SK-N-SH (cell line): ENCODE measurements at places on chromosomes 7 and 10.

DNA sequence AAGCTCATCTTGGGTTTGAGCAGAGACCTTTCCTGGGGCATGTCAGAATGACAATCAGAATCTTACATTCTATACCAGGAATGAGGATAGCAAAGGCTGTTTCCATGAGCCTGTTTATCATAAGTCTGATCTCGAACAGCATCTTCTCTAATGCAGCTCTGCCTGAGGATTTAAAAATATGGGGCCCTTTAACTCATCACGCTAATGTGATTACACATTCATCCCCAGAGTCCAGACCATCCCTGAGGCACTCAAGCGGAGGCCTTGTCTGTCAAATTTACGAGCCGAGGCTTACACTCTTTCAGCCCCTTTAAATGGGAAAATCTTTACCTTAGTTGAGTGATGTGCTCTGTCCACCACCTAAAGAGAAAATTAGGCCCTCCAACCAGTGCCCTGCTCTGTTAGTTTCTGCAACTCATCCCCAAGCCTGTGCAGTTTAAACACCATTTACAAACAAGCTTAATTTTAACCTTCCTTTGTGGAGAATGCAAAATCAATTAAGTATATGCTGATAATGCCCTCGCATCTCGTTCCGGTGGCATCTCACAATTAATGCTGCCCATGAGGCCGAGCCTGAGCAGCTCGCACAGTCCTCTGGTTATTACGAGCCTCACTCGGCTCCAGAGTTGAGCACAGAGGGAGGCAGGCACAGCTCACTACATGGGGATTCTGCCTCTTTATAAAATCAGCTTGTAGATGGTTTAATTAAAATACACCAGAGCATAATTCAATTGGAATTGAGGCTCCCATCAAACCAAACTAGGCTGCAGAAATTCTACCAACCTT is 16.0 kb downstream of the CHST15 start:
- peak; percentile 75 for DNase-seq

GRCh38 chr10:110442746-110443145 is 55.0 kb upstream of the DUSP5 start:
- no peak for DNase-seq

DNA sequence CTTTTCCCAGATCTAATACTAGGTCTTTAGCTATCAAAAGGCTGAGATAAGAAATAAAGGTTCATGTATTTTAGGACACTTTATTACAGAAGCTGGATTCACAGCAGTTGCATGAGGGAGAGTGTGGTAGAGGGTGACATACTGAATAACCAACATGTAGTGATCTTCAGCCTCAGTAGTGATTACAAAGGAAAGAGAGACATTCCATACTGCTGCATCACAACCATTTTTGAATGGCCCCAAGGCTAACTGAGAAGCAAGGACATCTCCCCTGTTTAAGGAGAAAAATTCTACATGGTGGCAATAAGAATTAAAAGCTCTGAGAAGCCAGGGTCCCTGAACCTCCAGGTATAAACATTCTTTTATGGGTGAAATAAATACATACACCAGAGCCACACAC is 35.3 kb downstream of the COG5 start:
- no peak for DNase-seq

- peak; percentile 76 for DNase-seq
Observed at GRCh38 chr10:88243836-88244730, 339.0 kb downstream of the RNLS start.

GRCh38 chr7:988426-988911 is 5.5 kb downstream of the CYP2W1 start:
- no peak for DNase-seq

DNA sequence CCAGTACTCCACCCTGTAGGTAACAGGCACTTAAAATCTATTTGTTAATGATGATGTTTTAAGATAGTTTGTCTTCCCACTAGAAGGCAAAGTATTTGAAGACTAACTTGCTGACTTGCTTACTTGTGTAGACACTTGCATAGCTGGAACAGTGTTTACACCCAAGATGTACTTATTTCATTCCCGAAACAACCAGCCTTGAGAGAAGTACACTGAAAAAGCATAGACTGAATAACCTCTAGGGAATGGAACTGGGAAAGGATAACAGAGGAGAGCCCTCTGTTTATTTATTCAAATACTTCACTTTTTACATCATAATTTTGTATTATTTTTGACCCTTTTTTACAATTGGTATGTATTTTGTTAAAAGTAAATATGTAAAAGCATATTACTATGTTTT is 33.1 kb upstream of the TMEM26 start:
- no peak for DNase-seq

GRCh38 chr10:95429639-95430038 is 131.5 kb downstream of the SORBS1 start:
- DNase-seq: no peak

- no peak for DNase-seq
Observed at GRCh38 chr7:55970978-55971377, 6.6 kb downstream of the NIPSNAP2 start.
